Osteocyte (in vitro differentiated cells): ENCODE measurements at places on chromosomes 7 and 10. TPM values are rescaled to one million over a fixed set of nuclear protein-coding genes. Genes with fewer than 3 reads are reported as not detected.
A peak's percentile ranks its signal among the peaks of the same experiment; 100 is the strongest.

Gene VDAC2
- total RNA-seq = 130 TPM in 2 replicates

Gene INSYN2A
- total RNA-seq = 4.6 and 5.3 TPM in 2 replicates

Gene CCDC136
- total RNA-seq = 10.8 and 13.3 TPM in 2 replicates

Gene EPDR1
- 14.6 and 16.6 TPM in 2 replicates for total RNA-seq

Gene ACBD7
- 0.73 and 0.86 TPM in 2 replicates for total RNA-seq

Gene GPR146
- total RNA-seq = 1.9 and 2.8 TPM in 2 replicates

Gene ZWINT
- total RNA-seq = 10.9 and 11.5 TPM in 2 replicates

Gene RFC2
- total RNA-seq = 13.5 and 13.8 TPM in 2 replicates

- peaks cover 46% of the 10 kb centered on the region for H3K4me1 ChIP-seq
- DNase-seq = no peak
- no peak overlapping the region for H3K4me3 ChIP-seq
Observed at GRCh38 chr10:87875929-87876571, 12.6 kb downstream of the PTEN start.

- no peaks in the 10 kb centered on the region for H3K36me3 ChIP-seq
- no peak overlapping the region for H3K4me3 ChIP-seq
- H3K4me1 ChIP-seq = no peaks in the 10 kb centered on the region
- peak; percentile 66 for DNase-seq
Observed at GRCh38 chr10:49039409-49039808, 75.9 kb downstream of the VSTM4 start.

GRCh38 chr10:70584909-70585544 lies 17.5 kb downstream of the PRF1 start:
- peak overlapping the region; percentile 34 for H3K27ac ChIP-seq
- no peak for DNase-seq
- peaks cover 32% of the 10 kb centered on the region for H3K27me3 ChIP-seq
- H3K4me3 ChIP-seq = no peak overlapping the region
- H3K4me1 ChIP-seq = peaks cover 19% of the 10 kb centered on the region

DNA sequence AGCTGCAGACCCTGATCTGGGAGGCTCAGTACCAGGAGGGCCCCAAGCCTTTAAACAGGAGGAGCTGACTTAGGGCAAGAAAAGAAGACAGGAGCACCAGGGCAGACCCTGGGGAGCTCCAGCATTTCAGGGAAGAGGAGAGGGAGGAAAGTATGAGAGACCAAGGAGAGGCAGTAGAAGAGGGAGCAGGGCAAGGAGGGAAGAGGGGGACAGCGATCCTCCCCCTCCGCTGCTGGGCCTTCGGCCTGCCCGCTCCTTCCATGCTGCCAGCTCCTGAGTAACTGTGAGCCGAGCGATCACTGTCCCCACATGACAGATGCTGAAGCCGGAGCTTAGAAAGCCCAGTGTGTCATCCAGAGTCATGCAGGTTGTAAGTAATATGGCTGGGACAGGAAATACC lies 65.9 kb downstream of the ALOX5 start:
- no peak overlapping the region for H3K27ac ChIP-seq
- DNase-seq = peak; percentile 76
- H3K27me3 ChIP-seq = peaks cover 16% of the 10 kb centered on the region
- no peaks in the 10 kb centered on the region for H3K36me3 ChIP-seq
- no peak overlapping the region for H3K4me3 ChIP-seq

DNA sequence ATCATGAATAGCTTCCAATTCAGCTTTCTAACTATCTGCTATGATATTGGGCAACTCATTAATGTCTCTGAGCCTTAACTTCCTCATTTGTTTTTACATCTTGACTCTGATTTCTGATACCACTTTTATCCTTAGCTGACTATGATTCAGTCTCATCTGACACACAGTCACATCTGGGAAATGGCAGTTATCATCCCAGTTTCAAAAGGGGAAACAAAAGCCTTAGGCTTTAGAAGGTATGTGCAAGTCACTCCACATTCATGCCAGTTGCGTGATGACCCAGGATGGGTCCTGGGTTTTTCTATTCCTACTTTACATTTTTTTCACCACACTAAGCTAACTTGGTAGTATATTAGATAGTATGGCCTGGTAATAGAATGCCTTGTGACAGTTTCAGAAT lies 12.7 kb downstream of the SCIN start:
- H3K27me3 ChIP-seq = peaks cover 3% of the 10 kb centered on the region
- no peak for DNase-seq
- peaks cover 6% of the 10 kb centered on the region for H3K4me1 ChIP-seq
- no peaks in the 10 kb centered on the region for H3K36me3 ChIP-seq
- no peak overlapping the region for H3K4me3 ChIP-seq
- no peak overlapping the region for H3K27ac ChIP-seq

- no peaks in the 10 kb centered on the region for H3K4me1 ChIP-seq
- no peaks in the 10 kb centered on the region for H3K36me3 ChIP-seq
- H3K27ac ChIP-seq = no peak overlapping the region
- no peak for DNase-seq
- no peak overlapping the region for H3K4me3 ChIP-seq
- no peaks in the 10 kb centered on the region for H3K27me3 ChIP-seq
Observed at GRCh38 chr10:106982268-106982667, 182.2 kb downstream of the SORCS1 start.

DNA sequence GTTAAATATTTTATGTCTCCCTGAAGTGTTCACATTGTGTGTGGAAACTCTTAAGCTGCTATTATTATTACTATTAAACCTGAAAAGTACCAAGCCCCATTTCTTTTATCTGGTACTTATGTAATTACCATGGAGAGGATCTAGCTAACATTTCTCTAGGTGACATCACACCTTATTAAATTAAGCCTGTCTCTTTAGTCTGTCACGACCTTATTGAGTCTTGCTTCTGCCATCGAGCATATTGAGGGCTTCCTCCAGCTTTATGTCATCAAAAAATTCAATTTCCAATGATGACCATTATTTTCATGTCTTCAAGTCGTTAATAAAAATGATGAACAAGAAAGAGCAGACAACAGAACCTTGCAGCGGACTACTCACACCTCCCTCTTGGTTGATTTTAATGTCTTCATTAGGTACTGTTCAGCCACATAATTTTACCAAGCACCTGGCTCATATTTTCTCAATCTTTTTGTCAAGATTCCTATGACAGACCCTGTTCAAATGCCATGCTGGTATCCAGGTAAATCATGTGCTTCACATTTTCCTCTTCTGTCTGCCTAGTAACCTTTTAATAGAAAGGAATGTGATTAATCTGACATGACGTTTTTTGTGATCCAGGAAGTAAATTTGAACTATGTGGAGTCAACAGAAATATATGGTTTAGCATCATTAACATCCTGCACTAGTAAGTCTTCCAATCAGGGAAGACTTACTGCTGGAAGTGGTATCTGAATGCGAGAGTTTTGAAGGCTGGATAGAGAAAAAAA lies 556.7 kb downstream of the SORCS3 start:
- H3K4me3 ChIP-seq = no peak overlapping the region
- no peaks in the 10 kb centered on the region for H3K4me1 ChIP-seq
- no peaks in the 10 kb centered on the region for H3K27me3 ChIP-seq

DNA sequence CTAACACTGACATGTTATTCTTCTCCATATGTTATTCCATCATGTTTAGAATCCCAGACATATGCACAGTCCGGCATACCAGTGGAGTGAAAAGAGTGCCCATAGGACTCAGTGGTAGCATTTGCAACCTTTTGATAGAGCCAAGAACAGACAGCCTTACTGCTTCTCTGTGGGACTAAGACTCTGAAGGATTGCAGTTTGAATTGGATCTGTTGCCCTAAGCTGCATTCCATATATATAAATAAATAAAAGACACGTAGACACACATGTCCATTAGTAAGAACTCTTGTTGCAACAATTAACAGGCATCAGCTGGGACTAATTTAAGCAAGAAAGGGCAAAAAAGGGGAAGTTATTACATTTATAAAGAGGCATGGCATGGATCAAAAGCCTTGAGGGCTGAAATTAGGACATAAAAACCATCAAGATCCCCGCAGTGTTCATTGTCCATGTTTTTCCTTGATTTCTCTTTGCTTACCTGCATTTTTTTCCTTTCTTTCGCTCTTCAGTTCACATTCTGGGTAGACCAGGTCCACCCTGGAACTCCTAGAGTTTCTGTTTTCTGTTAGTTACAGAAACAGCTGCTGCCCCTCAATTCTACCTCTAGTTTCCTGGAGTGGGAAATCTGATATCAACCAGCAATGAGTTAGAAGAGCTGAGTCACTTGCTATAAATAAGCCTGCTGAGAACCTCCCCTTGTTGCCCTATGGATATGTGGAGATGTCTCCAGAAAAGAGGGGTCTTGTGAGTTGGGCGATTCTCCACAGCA lies 132.4 kb downstream of the SORCS1 start:
- H3K36me3 ChIP-seq = no peaks in the 10 kb centered on the region
- no peak for DNase-seq
- H3K4me3 ChIP-seq = no peak overlapping the region

DNA sequence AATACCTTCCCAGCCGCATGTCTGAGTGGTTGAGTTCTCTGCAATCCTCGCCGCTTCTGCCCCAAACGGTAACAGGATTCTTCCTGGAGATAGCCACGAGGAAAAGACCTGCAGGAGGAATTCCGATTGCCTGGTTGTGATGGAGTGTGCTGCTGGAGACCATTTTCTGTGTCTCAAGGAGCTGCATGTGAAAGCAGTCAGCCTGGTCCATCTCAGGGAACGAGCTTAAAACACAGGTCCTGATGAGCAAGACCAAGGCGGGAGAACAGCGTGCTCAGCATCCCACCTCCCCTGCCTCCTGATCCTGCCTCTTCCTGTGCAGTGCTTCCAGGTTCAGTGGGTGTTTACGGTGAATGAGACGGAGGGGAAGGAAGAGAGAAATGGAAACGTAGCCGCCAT lies 26.5 kb downstream of the VIPR2 start:
- H3K36me3 ChIP-seq = no peaks in the 10 kb centered on the region
- H3K4me3 ChIP-seq = no peak overlapping the region
- H3K27ac ChIP-seq = no peak overlapping the region
- DNase-seq = no peak
- H3K4me1 ChIP-seq = no peaks in the 10 kb centered on the region

- no peak overlapping the region for H3K27ac ChIP-seq
- DNase-seq = no peak
- no peak overlapping the region for H3K4me3 ChIP-seq
- H3K36me3 ChIP-seq = peaks cover 2% of the 10 kb centered on the region
- H3K27me3 ChIP-seq = peaks cover 4% of the 10 kb centered on the region
- peaks cover 21% of the 10 kb centered on the region for H3K4me1 ChIP-seq
Observed at GRCh38 chr10:76202777-76203176, 771.4 kb downstream of the LRMDA start.

DNA sequence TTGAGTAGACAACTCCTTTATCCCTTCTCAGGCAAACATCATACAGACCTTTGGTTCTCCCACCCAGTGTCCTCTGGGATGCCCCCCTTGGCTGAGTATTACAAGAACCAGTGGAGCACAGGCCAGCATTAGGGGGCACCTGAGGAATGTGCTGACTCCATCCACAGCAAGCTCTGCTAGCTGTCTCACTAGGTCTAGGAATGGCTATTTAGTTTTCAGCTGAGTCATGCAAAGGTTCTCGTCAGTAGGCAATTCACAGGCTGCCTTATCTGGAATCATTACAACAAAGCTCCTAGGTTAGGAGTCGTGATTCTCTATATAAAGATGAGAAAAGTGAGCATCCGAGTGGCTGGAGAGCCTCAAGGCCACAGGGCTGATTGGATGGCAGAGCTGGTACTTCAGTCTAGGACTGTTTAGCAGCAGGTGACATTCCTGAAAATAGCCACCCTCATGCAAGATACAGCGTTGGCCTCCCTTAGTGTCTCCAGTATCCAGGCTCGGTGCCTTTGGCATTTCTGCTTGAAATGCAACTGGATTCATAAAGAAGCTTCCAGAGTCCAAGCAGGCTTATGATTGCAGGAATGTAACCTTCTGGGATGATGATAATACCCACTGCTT lies 75.8 kb downstream of the CDCA7L start:
- no peak overlapping the region for H3K4me3 ChIP-seq
- peaks cover 2% of the 10 kb centered on the region for H3K27me3 ChIP-seq
- no peak overlapping the region for H3K27ac ChIP-seq

DNA sequence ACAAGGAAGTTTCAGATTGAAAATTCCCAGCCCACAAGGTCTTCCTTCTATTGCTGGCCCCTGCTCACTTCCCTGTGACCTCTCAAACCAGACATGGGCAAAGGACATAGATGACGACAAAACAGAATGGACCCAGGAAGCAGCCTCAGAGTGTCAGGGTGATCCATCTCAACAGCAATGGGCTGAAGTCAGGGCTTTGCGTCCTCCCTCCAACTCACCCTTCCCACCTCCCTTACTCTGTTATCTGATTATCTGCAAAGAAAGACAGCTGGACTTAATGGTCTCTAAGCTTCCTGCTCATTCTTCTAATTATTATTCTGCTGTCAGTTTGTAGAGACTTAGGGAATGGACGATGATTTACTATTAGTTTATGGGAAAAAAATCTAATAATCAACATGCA lies 115.9 kb downstream of the PIP4K2A start:
- no peak overlapping the region for H3K4me3 ChIP-seq
- H3K36me3 ChIP-seq = peaks cover 8% of the 10 kb centered on the region
- H3K27me3 ChIP-seq = no peaks in the 10 kb centered on the region
- H3K27ac ChIP-seq = peak overlapping the region; percentile 39

- peaks cover 11% of the 10 kb centered on the region for H3K36me3 ChIP-seq
- H3K4me1 ChIP-seq = peaks cover 34% of the 10 kb centered on the region
- peak overlapping the region; percentile 6 for H3K27ac ChIP-seq
- H3K4me3 ChIP-seq = no peak overlapping the region
- DNase-seq = no peak
- H3K27me3 ChIP-seq = no peaks in the 10 kb centered on the region
Observed at GRCh38 chr7:90629297-90629918, 33.3 kb downstream of the CDK14 start.

DNA sequence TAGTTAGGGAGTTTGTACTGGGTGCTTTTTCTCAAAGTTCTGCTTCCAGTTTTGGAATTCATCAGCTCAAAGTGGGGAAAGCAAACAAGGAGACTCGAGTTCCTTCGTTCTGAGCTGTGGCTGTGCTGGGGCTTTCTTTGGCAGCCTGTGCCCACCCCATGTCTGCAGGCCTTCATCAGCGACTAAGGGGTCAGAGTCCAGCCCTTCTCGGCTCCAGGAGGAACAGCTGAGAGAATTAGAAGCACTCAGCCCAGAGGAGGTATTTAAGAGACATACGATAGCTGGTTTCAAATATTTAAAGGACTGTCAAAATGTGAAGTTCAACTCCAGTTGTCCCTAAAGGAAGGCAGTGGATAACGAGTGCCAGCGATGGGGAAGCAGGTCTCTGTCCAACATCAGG lies 41.3 kb downstream of the SH3PXD2A start:
- no peak for DNase-seq
- H3K4me1 ChIP-seq = peaks cover 27% of the 10 kb centered on the region
- no peak overlapping the region for H3K4me3 ChIP-seq
- no peaks in the 10 kb centered on the region for H3K36me3 ChIP-seq
- H3K27me3 ChIP-seq = peaks cover 10% of the 10 kb centered on the region

GRCh38 chr7:130988443-130988842 lies 254.4 kb upstream of the KLF14 start:
- H3K4me3 ChIP-seq = no peak overlapping the region
- peaks cover 8% of the 10 kb centered on the region for H3K4me1 ChIP-seq
- no peaks in the 10 kb centered on the region for H3K27me3 ChIP-seq
- no peak overlapping the region for H3K27ac ChIP-seq

DNA sequence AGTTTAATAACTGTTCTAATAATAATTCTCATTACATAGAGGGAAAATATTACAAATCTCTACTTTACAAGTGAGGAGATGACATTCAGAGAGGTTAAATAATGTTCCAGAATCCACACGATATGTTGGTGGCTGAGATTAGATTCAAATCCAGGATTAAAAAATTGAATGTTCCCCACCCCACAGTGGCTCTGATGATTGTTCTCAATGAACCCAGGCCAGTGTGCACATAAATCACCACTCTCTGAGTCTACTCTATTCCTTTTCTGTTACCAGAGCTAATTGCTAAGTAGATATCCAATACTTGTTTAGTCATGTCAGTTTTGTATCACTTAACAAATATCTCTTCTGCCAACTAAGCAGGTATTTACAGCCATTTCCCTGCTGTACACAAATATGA lies 281.0 kb downstream of the ABCA13 start:
- DNase-seq = no peak
- no peak overlapping the region for H3K4me3 ChIP-seq
- no peaks in the 10 kb centered on the region for H3K4me1 ChIP-seq
- H3K36me3 ChIP-seq = no peaks in the 10 kb centered on the region
- peaks cover 5% of the 10 kb centered on the region for H3K27me3 ChIP-seq
